ENCODE measurements at places on chromosomes 7 and 10.

GRCh38 chr7:80312139-80312661 is 177.6 kb downstream of the GNAI1 start:
- ATAC-seq: no peak

DNA sequence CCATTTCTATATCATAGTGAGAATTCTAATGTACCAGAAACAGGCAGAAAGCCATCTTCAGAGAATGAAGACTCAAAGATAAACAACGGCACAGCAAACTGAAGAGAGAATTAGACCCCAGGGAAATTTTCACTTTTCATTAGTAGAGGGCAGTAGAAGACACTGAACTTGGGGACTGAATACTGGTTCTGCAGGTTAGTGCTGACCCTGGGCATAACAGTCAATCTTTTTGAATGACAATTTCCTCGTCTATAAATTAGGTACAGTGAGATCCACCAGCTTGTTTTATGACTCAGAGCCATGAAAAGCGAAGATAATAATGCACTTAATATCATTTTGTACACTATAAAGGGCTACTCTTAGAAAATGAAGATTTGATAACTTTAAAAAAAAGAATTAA is 13.7 kb downstream of the FKBP14 start:
- no peak for ATAC-seq

DNA sequence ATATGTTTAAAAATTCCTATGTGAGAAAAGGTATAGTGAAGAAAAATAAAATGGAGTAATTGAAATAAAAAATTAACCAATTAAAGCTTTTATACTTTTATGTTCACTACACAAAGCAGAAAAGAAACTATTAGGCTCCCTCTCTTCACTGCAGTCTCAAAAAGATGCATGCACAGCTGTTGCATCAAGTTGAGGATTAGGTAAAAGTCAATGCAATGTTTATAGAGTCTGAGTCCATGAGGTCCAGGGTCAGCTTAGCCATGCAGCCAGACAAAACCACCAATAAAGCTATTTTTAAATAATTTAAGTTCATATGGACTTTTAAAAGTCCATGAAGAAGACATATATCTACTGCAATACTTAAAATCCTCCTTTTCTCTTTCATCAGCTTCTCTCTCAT is 31.1 kb upstream of the ING3 start:
- ATAC-seq: no peak

- peak; percentile 91 for ATAC-seq
Observed at GRCh38 chr10:101693978-101694673, 844 bp downstream of the FBXW4 start.

DNA sequence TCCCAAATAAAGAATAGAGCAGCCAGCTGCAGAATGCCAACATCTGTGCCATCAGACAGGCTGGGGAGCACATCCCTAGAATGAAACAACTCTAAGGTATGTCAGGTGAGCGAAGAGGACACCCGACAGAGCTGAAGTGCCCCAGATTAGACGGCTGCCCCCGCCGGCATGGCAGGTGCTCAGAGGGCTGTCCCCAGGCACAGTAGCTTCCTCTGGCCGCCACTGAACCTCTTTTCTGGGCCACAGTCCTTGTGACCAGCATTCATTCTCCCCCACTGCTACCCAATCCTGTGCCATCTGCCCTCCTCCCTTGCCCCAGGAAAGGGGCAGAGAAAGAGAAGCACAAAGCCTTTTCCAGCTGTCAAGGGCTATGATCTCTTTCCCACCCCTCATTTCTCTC is 41.7 kb downstream of the RGS10 start:
- no peak for ATAC-seq

- ATAC-seq: peak; percentile 81
Observed at GRCh38 chr10:67770537-67770936, 67.5 kb downstream of the DNAJC12 start.

Measured in stimulated activated memory B cell treated with anti-CD40 and anti-IgM and Interleukin-4, amounts not matched to agents 10 μg/mL and 1 μg/mL and 100 μg/mL, for 72 hours (primary cell).